ENCODE measurements at places on chromosomes 1 and 21.

- no peak for DNase-seq
These were observed 93.8 kb downstream of the LAMC2 start for GRCh38 chr1:183279835-183280234.

GRCh38 chr1:1298861-1299685 lies 8.7 kb downstream of the ACAP3 start:
- no peak for DNase-seq

DNA sequence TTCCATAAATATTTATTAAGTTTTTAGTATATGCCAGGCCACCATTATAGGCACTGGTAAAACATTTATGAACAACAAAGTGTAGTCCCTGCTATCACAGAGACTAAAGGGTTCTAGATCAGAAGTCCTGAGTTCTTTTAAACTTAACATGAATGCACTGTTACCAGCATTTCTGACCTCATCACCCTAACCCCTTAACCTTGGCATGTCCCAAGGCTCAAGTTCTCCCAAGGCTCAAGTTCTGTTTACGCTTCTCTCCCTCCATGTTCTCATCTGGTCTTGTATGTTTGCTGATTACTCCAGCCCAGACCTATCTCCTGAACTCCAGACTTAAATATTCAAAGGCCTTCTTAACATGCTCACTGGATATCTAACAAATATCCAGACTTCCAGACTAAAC lies 54.5 kb downstream of the UBE2T start:
- no peak for DNase-seq

- no peak for DNase-seq
These were observed 1.1 kb downstream of the ADIPOR1 start for GRCh38 chr1:202956969-202957368.

- DNase-seq: no peak
These were observed 4.1 kb upstream of the REG4 start for GRCh38 chr1:119815361-119815760.

GRCh38 chr1:210340311-210340710 lies 11.6 kb downstream of the HHAT start:
- no peak for DNase-seq

DNA sequence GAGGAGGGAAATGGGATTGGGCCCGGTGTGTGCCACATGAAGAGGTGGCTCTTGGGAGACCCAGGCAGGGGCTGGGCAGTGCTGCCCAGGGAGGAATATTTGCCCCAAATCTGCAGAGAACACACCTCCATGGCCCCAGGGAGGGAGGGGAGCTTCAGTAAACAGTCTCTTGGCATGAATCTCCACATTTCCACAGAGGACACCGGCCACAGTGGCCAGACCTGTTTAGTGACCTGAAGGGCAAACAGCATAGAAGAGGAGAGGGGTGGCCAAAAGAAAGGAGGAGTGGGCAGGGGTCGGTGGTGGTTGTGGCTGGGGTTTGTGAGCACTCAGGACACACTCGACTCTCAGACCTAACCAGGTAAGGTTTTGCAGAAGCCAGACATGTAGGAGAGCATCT lies 54.0 kb upstream of the IFFO2 start:
- DNase-seq: no peak

DNA sequence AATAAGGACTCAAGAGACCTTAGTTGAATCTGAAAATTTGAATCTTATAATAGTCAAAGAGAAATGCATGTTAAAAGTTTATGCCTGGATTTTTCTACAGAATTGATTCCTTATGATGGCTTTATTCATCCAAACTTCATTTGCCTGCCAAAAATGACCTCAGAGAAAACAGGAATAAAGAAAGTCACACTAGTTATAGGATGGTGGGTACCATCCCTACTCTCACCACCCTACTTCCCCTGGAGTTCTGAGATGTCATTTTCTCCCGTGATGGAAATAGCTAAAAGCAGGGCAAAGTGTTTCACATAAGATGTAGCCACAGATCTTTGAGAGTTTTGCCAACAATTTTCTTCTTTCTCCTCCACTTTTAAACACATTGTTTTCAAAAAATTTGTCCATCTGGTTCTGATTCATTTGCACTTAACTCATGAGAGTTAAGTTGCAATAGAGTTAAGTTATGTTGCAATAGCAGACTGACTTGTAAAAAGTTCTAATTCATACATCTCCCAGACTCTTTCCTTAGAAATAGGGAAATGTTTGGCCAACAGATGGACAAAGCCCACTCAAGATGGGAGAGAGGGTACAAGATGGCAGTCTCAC lies 384.6 kb downstream of the PLPP3 start:
- no peak for DNase-seq

GRCh38 chr1:166888373-166889111 lies 12.5 kb upstream of the TADA1 start:
- DNase-seq: no peak

- no peak for DNase-seq
These were observed 142.7 kb downstream of the HIVEP3 start for GRCh38 chr1:41775956-41776585.

GRCh38 chr1:175157200-175157599 lies 35.4 kb downstream of the KIAA0040 start:
- DNase-seq: no peak

DNA sequence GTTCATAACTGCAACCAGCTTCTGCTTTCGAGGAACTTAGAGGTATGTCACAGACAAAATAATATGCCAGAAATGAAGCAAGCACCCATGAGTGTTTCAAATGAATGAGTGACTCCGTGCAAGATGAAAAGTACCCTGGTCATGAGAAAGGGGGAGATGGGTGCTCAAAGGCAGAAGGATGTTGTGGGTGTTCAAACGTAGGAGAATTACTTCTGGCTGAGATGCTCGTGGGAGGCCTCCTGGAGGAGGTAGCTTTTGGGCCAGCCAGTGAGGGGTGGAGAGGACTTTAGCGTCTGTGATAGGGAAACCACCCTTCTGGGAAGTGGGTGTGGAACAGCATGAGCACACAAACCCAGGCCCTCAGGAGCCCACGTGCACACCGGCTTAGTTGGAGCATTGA lies 113.8 kb downstream of the SYF2 start:
- DNase-seq: no peak
